ELF-1 (cell line): ENCODE measurements at places on chromosomes 12 and 14.

GRCh38 chr12:88544991-88545980, 35.0 kb downstream of the KITLG start:
- DNase-seq = no peak

DNA sequence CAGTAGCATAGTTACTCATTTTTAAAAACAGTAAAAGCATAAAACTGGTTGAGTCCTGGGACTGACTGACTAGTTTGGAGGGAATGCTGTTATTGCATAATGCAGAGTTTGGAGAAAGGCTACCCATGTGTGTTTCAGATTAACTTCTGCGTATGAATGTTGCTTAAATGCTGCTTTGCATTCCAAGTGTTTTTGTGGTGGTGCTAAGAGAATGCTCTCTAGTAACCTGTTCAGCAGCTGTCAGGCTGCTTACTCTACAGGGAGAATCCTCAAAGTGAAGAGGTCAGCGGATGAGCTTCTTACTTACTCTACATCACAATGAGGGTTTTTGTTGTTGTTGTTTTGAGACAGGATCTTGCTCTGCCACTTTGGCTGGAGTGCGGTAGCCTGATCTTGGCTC, 4.3 kb downstream of the DLST start:
- peak; percentile 87 for DNase-seq

DNA sequence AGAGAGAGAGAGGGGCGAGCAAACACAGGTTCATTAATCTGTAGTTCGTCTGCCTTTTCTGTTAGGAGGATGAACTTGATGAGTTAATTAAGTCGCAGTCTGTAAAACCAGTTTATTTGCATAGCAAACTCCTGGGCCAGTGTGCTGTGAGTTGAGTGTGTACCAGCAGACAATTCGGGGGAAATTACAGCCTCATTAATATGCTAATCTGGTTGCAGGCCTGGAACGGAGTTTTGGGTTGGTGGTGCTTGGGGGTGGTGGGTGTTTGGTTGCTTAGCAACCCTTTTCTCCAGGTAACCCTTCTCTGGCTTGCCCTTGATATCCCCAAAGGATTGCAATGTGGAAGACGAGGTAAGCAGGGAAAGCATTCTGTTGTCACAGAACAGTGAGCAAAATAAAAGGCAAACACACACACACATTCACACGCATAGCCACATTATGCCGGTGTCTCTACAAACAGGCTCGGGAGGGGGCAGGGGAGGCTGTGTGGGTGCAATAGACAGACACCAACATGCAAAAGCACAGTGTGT, 29.2 kb upstream of the LHX5 start:
- peak; percentile 43 for DNase-seq

DNA sequence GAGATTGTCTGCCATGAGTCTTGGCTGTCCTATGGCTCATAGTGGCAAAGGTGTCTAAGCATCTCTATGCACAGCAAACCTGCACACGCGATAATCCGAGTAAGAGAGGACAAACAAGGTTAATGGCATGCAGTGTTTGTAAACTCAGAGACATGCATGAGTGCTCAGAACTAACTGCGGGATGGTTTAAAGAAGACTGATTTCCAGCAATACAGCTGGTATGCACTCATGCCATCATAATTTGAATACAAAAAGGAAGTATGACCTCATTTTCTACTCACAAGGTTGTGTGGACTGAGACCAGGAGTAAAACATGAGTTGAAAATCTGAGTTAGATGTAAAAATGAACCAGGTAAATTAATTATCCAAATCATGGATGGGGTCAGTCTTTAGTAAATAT, 16.6 kb upstream of the TCP11L2 start:
- no peak for DNase-seq

DNA sequence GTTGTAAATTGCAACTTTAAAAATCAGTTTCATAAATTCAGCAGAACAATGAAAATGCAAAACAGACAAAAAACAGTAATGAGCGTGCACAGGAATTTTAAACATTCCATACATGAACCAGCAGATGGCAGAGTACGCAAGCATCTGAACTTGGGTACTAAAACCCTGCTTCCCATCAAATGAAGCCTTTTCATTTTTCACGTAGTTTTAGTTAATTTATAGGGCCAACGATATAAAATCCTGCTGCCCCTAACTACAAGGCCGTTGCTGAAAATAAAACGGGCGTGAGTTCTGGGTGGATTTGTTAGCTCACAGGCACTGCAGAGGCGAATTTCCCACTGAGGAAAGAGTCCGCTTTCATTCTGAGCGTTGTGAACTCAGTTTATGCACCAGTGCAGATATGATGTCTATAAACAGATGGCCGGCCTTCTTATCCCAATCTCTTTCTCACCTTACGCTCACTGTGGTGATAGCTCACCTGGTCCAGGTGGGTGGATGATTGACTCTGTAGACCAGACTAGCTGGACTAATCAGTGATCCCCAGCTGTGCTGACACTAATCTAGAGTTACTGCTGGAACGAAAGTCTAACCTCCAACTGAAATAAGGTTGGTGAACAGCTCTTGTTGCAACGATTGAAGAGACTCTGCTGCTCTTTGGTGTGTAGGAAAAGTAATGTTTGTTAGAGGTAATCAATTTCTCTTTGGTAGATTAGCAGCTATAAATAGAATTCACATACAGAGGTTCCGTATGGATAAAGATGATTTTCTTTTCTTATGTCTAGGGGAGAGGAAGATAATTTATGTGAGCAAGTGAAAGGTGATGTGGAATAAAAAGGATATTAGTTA, 89.2 kb downstream of the PDZRN4 start:
- peak; percentile 16 for DNase-seq

DNA sequence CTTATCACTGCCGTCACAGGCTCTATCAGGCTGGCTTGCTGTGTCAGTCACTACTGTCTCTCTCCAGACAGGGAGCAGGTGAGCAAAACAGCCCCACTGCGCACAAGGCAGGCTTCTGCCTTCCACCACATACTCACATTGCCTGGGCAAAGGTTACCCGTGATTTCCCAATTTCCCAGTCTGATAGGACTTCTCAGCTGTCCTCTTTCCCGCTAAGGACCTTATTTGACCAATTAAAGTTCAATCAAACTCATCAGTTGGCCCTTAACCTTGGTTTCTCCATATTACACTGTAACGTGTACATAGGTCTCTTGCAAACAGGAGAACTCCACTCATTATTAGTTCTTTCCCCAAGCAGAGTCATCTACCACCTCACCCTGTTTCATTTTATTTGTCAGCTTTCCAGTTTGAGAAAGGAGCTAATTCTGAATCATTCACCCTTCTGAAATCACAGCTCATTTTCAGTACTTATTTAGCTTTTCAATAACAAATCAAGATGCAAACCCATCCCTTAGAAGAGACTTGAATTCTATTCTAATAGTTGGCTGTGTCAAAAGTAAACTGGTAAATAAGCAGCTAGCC, 170.8 kb downstream of the ESR2 start:
- DNase-seq = no peak

DNA sequence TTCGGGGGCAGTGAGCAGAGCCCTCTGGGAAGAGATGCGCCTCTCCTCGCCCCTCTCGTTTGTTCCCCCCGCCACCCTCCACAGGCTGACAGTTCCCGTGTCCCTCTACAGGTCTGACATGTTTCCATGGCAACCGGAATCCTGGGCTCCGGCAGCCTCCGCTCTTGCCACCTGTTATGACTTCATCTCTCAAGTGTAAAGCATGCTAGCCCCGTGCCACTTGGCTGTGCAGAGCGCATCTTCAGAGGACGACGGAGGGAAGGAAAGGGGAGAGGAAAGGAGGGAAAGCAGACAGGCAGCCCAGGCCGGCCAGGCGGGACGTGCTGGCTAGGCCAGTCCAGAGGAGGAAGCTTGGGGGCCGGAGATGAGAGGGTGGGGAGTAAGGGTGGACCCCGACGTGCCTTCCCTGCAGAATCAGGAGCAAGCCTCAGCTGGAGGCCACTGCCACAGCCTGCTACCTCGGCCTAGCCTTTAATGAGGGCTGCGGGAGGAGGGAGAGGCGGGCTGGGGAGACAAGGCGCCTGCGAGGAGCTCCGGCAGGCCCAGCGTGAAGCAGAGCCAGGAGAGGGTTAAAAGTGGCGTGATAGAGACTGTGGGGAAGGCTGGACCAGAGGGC, 214.3 kb downstream of the DPF3 start:
- no peak for DNase-seq

GRCh38 chr14:93346926-93347721, at the start of gene COX8C:
Gene COX8C, plus strand, starts transcription at chr14:93347182. Its CDS starts 87 bp downstream, at chr14:93347269.
- DNase-seq = no peak

DNA sequence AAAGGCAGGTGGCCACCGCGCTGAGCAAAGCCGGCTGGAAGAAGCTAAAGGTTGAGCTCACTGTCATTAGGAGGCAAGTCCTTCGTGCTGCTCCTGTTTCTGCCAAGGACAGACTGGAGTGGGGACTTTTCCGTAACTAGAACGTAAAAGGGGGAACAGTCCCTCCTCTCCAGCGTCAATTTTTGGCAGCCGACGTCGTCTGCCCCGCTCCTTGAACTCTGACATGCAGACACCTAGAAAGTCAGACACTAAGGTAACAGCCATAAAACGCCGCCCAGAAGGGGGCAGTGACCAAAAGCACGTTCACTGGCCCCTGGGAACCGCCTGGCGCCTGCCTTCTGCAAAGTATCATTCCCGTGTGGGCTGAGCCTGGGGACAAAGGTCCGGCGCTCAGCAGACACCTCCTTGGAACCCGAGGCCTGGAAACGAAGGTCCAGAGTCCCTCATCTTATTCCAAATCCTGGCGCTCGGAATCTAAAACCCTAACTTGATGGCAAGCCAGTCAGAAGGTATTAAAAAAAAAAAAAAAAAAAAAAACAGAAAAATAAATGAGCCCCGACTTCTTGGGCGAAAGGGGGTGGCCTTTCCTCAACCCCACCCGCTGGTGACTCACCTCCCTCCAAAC, 1.1 kb upstream of the LRP1 start:
- DNase-seq = peak; percentile 87

DNA sequence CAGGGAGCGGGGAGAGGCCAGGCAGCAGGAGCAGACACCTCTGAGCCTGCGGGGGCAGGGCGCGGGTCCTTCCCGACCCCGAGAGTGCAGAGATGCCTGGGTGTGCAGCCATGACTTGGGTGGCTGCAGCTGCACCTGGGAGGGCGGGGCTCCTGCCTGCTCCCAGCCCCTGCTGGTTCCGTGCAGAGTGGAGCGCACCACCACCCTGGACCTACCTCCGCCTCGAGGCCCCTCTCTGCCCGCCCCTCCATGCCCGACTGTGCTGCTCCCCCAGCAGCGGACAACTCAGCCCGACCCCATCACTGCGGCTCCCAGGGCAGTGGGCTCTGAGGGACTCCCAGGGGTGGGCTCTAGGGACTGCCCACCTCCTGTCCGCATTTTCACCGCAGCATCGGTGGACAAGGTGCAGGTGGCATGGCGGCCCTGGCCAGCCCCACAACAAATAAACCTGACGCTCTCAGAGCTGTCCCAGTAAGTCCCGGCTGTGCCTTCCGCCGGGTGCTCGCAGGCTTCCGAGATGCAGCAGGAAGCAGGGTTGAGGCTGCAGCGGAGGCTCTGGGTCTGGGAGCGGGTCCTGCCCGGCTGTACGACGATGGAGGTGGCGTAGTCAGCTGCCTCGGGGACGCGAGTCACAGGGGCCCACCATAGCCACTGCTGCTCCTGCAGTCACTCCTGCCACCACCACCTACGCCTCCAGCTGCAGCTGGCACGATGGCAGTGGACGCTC, 392.0 kb upstream of the CCDC196 start:
- DNase-seq = no peak

DNA sequence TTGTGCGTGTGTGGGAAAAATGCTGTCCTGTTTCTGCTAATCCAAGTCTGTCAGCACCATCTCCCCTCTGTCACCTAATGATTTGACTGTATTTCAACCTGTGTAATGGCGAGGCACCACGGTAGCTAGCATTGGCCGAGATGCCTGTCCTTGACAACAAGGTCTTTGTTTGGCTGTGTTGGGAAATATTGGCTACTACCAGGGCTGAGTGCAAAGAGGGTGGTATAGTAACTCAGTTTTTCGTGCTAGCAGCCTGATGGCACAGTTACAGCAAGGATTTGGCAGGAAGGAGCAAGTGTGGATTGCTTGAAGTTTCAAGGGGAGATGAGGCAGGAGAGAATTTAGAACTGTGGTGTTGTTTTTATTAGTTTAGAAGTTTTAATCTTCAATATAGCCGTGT, 440.3 kb upstream of the RGS6 start:
- DNase-seq = no peak

DNA sequence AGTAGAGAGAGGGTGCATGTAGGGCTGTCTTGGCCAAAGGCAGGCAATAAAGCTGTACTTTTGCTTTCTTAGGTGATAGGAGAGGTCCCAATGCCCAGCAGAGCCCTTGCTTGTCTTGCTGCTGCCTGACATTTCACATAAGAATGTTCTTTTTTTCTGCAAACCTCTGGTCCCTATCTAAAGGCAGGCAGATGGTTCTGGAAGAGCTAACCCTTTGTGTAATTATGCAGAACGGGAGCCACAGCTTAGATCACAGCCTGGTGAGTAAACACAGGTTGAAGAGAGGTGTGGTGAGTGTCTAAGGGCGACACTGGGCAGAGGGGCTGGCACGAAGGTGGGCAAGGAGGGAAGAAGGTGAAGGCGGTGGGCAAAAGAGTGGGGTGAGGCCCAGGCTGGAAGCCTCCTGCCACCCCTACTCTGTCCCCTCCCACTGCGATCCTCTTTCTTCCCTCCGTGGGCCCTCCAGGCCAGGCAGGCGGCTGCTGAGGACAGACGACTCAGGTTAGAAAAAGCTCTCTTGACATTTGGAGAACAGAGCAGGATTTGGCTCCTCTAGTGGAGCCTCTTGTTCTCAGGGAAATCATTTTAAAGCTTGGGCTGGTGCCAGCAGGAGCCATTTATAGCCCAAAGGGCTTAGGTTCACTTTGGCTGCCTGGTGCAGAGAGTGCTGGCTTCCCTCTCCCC, 42.8 kb downstream of the PRMT8 start:
- DNase-seq = peak; percentile 25

- DNase-seq = no peak
Measured at GRCh38 chr12:52079576-52080402, at the start of gene SMIM41. Gene SMIM41, plus strand, starts transcription at chr12:52079704. Its CDS starts 76 bp downstream, at chr12:52079780.

GRCh38 chr14:47103771-47104170, 452.2 kb upstream of the RPL10L start:
- DNase-seq = peak; percentile 23

GRCh38 chr14:101934601-101935150, 29.7 kb upstream of the DYNC1H1 start:
- DNase-seq = no peak

DNA sequence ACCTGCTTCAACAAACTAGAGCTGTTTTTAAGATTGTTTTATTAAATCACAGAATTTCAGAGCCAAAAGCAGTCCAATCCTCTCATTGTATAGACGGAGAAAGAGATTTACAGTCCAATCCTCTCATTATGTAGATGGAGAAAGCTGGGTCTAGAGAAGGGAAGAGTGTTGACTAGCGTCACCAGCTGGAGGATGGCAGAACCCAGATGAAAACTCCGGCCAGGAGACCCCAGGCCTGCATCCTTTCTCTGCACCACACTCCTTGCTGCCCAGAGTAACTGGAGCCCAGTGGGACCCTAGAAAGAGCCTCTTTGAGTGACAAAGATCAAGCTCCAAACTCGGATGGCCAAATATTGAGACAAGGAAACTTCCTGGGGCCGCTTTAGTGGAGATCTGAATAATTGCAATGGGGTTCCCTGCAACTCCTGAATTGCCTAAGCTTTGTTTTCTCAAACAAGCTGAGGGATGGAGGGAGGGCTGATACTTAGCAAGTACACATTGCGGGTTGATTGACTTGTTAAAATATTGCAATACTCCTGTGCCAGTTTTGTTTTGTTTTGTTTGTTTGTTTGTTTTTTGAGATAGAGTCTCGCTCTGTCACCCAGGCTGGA, 12.5 kb downstream of the AMDHD1 start:
- no peak for DNase-seq

- DNase-seq = no peak
Measured at GRCh38 chr12:91579516-91580263, 397.1 kb upstream of the DCN start.

GRCh38 chr14:70045844-70046535, 142.8 kb downstream of the SLC8A3 start:
- DNase-seq = peak; percentile 83

- no peak for DNase-seq
Measured at GRCh38 chr14:82146846-82147245, 613.2 kb upstream of the SEL1L start.
